ENCODE measurements at places on chromosomes 2 and 18.

DNA sequence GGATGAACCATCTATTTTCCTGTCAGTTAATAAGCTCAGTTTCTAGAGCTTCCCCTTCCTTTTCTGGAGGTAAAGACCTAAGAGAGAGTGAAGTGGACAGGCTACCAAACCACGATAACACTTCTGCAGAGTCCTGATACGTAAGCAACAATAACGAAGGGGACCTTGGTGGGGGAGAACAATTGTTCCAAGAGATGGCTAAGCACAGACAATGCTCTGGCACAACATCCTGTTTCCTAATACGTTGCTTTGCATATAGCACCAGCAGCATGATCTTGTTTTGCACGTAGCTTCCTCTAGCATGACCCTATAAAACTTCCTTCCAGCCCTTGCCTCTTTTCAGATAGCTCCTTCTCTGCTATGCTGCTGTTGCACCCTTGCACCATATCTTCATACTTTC lies 247.3 kb downstream of the RAD51AP2 start:
- no peaks in the 10 kb centered on the region for H3K4me1 ChIP-seq
- no peak overlapping the region for H3K27ac ChIP-seq
- H3K36me3 ChIP-seq, result no peaks in the 10 kb centered on the region
- DNase-seq, result no peak
- H3K4me3 ChIP-seq, result no peak overlapping the region
- no peaks in the 10 kb centered on the region for H3K27me3 ChIP-seq

GRCh38 chr18:48800466-48800865 lies 150.3 kb downstream of the SMAD7 start:
- H3K36me3 ChIP-seq, result no peaks in the 10 kb centered on the region
- DNase-seq, result peak; percentile 22
- no peak overlapping the region for H3K4me3 ChIP-seq

DNA sequence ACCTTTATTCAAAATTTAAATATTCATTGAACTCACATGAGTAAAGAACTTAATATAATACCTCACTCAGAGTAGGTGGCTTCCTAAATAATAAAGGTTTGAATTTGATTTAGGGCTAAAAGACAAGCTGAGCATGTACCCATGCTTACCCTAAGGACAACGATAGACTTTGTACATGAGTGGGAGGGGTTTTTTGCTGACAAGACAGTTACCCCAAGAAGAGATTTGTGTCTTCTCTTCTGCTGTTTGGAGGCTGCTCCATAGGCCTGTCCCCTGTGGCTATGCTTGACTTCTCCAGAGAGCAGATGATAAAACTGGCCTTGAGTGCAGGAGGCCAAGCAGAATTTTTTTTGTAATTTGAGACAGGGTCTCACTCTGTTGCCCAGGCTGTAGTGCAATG lies 383.9 kb downstream of the TMEM182 start:
- no peak overlapping the region for H3K27ac ChIP-seq
- H3K4me1 ChIP-seq, result no peaks in the 10 kb centered on the region
- no peak overlapping the region for H3K4me3 ChIP-seq
- no peak for DNase-seq

GRCh38 chr2:205680067-205680466 lies 2.2 kb upstream of the NRP2 start:
- peaks cover 52% of the 10 kb centered on the region for H3K27me3 ChIP-seq
- DNase-seq, result peak; percentile 49
- H3K36me3 ChIP-seq, result no peaks in the 10 kb centered on the region

- H3K4me1 ChIP-seq, result peaks cover 2% of the 10 kb centered on the region
- DNase-seq, result no peak
- H3K27ac ChIP-seq, result no peak overlapping the region
- H3K4me3 ChIP-seq, result no peak overlapping the region
- H3K27me3 ChIP-seq, result peaks cover 54% of the 10 kb centered on the region
Measured at GRCh38 chr2:109153005-109153784, 24.2 kb downstream of the SH3RF3 start.

DNA sequence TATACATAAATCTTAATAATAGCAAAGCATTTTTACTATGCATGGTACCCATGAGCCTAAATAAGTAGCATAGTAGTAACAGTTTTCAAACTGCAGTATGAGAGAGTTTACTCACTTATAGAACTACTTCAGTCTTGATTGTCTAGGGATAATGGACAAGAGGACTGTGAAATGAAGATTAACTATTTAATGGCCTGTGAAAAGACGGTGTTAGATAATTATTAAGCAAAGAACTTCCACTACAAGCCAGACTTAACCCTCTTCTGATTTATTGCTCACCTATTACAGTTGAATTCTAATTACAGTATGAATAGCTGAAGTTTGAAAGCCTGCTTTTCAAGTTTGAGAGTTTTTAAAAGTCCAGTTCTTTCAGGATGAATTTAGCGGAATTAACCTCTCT lies 18.9 kb downstream of the PIK3C3 start:
- H3K4me3 ChIP-seq, result no peak overlapping the region
- no peak for DNase-seq
- H3K27me3 ChIP-seq, result no peaks in the 10 kb centered on the region
- H3K36me3 ChIP-seq, result peaks cover 29% of the 10 kb centered on the region
- peaks cover 26% of the 10 kb centered on the region for H3K4me1 ChIP-seq
